Natural killer cell (primary cell): ENCODE measurements at places on chromosomes 2 and 18.

- DNase-seq, result no peak
Observed at GRCh38 chr2:59713577-59713976, 839.9 kb downstream of the BCL11A start.

DNA sequence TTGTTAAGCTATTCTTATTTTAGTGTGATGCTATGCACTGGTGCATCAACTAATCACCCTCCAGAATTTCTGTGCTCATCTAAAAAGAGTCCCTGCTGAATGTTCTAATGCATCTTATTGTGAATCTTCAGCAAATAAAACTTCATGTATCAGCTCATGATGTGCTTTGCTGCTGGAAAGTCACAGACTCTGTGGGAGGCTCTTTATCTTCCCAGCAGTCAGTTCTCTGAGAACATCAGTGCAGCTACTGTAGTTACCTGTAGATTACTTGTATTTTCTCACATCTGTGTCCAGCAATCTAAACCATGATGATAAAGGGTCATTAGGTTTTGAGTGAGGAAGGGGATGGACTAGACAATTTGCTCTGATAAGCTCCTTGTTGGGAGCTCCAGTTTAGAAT, 141.6 kb upstream of the SP3 start:
- DNase-seq, result no peak

GRCh38 chr2:180730976-180731375, 249.4 kb upstream of the UBE2E3 start:
- DNase-seq, result no peak

GRCh38 chr2:30048636-30049175, 98.1 kb upstream of the YPEL5 start:
- DNase-seq, result no peak

DNA sequence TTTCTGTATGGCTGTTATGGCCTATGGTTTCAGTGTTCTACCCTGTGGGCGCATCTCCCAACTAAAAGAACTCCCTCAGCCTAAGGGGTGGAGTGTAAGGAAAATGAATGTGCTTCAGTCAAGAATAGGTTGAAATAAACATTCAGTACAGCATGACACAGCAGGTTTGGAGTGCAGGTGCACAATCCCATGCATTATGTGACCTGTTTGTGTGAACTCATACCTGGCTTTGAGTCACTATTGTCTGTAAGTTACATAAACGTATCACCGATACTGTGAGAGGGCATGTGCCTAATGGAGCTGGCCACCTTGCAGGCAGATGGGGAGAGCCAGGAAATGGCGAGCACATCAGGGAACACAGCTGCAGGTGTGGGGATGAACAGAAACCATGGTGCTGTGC, 216.0 kb downstream of the DSEL start:
- no peak for DNase-seq

DNA sequence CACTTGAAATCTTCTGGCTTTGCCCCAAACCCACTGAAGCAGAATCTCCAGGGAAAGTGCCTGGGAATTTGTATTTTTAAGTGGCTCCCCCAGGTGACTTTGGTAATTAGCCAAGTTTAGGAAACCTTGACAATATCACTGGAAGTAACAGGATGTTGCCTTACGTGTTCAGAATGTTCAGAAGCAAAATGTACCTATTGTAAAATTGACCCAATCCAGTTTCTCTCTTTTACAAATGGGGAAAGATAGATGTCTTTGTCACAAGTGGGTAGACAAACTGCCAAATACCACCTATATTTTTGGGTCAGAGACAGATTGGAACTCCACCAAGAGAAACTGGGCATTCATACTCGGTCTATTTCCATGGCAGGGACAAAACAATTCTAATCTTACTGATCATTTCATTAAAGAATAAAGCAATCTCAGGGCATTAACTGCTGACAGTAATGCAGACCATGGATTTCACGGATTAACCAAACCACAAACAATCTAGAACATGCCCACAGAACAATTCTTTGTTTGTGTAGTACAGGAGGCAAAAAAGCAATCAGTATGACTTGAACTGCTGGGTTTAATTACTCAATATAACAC, 255.8 kb downstream of the ERBB4 start:
- DNase-seq, result no peak

DNA sequence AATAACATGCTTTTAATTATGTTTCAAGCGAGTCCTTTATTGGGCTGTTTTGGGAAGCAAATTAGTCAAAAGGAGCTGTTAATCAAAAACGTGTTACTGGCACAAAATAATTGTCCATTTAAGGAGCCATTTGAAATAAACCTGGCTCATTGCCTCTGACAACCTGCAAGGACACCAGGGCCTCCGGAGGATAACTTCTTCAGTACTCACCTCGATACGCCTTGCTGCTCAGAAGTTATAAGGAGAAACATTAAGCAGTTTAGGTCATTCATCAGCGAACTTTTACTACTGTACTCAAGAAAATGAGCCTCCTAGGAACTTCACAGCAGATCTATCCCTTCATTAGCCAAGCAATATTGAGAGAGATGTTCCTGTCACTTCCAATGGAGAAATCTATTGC, 1579.2 kb upstream of the ACVR2A start:
- no peak for DNase-seq

- no peak for DNase-seq
Observed at GRCh38 chr2:31191931-31192330, 25.4 kb downstream of the CAPN14 start.

DNA sequence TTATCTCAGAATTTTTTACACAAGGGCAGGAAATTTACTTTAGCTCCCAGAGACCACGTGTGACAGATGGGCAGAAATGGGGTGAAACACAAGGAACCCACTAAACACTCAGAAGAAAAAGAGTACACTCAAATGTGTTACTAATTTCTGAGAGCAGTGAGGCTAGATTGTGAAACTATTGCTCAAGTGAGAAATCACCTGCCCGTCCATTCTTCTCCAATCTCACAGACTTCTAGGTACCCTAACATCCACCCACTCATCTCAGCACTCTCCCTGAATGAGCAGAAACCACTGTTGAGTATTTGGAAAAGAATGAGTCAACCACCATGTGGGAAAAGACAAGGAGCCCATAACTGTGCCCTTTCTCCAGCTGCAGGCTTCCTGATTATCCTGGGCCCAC, 293.0 kb upstream of the CDH2 start:
- no peak for DNase-seq

DNA sequence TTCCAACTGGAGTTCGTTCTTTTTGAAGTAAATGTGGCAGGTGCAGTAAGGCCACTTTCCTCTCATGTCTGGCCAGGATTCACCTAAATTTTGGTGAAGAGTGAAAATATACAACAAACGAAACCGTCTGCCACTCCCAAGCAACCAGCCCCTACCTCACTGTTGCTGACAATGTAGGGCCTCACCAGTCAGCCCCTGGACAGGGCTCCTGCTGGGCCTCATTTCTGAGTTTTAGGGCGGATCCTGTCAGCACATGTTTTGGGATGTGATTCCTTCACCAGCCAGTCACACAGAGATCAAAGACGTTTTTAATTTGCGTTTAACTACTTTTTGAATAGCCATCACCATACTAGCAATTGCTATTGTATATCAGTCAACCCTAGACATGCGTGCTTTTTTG, 185.0 kb downstream of the WDR7 start:
- DNase-seq, result no peak
